Cortex of kidney (tissue), 1 donor: ENCODE measurements at places on chromosomes 16 and 17.

DNA sequence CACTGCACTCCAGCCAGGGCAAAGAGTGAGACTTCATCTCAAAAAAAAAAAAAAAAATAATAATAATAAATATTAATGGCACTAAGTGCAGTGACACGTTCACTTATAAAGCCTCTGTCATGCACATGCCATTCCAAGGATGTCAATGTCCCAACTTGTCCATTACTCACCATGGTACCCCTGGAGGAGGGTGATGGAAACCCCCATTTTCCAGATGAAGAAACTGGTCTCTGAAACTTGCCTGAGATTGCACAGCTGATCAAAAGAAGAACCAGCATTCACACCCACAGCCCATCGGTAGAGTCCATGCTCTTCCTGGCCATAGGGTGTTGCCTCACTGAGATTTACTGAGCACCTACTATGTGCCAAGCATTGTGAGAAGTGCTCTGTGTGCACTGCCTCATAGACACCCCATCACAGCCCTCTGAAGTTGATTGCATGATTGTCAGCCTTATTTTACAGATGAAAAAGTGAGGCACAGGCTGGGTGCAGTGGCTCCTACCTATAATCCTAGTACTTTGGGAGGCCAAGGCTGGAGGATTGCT, 123.7 kb downstream of the ABCC1 start:
- DNase-seq, result no peak

GRCh38 chr16:88651276-88651988, 579 bp upstream of the CYBA start:
- DNase-seq, result no peak

- no peak for DNase-seq
Measured at GRCh38 chr16:3652373-3653195, 1.9 kb upstream of the DNASE1 start.

- no peak for DNase-seq
Measured at GRCh38 chr17:64685705-64686104, 23.6 kb upstream of the SMURF2 start.

GRCh38 chr17:1050246-1050995, 53.5 kb downstream of the TIMM22 start:
- no peak for DNase-seq

DNA sequence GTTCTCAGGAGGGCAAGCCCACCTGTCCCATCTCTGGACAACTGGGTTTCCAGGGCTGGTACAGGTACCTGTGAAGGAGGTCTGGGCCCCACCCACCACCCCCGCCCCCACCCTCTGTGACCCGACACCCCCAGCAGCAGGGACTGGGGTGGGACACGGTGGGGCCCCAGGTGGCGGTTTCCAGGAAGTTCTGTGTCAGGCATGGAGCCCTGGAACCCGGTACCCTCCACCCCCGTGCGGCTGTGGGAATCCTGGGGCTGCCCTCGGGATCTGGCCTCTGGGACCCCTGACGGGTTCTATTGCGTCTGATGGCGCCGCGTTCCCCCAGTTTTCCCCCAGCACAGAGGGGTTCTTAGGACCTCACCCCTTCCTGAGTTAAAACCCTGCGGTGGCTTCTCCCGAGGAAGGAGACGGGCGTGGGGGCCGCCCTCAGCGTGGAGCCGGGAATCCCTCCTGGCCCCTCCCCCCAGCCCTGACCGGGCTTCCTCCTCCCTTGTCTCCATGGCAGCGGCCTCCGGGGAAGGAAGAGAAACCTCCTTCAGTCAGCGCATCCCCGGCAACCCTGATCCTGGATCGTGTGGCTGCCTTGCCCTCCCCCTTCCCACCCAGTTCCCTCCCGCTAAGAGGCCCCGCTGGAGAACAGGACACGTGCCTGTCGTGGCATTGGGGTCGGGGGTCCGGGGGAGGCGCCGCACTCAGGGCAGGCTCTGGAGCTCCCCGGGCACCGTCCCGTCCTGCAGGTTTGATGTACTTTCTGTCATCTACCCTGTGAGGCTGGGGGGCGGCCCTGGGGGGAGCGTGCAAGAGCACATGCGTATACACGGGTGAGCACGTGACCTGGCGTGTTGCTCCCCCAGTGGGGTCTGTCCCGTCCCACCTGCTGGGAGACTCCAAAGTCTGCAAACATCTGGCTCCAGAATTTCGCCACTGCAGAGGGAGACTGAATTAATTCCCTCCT, 30.3 kb downstream of the CACNA1H start:
- no peak for DNase-seq

DNA sequence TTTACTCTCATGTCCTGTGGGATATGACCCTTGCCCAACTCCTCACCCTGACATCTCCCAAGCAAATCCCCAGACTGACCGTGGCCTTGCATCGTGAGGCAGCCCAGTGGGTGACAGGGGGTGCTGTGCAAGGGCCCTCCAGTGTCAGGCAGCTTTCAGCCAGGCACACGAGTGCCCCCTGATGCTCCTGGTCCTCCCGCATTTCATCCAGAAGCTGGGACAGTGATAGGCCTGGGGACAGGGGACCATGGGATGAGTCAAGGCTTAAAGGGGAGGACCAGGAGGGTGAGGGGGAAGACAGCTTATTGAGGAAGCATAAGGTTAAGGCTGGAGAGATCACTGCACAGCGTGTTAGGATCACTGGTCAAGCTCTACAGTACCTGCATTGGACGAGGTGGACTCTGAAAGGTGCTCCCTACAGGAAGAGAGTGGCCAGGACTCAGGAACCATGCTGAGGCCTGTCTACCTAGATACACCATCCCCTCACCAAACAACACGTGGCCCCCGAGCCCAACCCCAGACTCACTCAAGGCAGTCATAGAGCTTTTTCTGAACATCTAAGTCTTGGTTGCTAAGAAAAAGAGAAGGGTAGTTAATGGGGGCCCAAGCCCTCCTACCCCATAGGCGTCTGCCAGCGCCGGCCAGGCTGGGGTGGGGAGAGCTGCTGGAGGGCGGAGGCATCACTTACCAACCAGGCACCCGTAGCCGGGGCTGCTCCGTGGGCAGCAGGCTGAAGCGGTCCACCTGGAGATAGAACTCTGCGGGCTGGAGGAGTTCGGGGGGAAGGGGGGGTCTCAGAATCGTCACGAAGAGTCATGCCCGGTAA, 998 bp downstream of the ACD start:
- no peak for DNase-seq

DNA sequence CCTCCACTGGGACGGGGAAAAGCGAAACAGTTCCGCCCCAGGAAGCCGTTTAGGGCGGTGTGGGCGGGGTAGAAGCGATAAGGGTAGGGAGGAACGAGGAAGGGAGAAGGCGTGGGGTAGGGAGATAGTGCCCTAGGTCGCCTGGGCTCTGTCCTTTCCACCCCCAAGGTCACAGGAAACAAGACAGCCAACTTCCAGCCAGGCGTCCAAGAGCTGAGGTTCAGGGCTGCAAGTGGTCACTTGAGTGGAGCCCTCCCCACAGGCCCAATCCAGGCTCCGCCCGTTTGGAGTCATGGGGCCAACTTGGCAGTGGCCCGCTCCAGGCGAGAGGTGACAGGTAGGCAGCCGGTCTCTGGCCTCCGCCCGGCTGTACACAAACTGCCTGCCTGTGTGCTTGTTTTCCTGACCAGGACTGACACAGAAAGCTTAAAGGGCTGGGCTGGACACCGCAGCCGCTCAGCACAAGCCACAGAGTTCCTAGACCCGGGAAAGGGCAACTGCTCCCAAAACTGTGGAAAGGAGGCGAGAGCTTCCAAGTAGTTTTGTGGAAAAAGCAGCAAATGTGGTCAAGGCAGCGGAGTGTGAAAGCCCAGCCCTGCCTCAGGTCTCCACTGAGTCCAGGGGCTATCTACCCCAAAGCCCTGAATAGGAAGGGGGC, at the start of gene RILP:
Gene RILP (minus strand): TSS at position 23 of the 658 bp plus-strand sequence. CDS start 62 bp downstream, outside the sequence.
- no peak for DNase-seq

GRCh38 chr17:46968224-46968834, 10.7 kb downstream of the RPRML start:
- DNase-seq, result no peak

DNA sequence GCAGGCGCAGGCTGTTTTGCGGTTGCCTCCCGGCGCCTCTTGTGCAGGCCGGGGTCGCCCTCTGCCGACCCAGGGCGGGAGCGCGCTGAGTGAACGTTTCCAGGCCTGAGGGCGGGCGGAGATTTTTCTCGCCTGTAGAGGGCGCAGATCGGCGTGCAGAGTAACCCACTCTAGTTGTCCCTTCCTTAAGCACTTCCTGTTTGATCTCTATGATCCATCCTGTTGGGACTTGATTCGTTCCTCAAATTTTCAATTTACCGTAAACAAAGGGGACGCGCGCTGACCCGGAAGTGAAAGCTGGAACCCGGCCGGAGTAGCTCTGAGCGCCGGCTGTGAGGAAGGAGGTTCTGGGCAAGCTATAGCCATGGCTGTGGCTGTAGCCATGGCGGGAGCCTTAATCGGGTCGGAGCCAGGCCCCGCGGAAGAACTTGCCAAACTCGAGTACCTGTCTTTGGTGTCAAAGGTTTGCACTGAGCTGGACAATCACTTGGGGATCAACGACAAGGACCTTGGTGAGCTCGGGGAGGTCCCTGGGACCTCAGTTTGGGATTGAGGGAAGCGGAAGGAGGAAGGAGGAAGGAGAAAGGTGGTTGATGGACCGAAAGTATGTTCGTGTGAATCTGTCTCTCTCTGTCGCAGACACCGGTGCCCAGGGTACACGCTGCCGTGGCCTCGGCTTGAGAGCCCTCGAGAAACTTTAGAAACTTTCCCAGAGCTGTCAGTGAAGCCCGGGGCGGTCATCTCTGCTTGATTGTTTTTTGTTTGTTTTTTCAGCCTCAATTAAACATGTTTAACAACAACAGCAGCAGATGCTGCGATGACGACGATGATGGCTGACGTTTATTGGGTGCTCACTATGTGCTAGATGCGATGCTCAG, at the start of gene DHX8:
Gene DHX8 (plus strand): TSS at position 302 of the 878 bp plus-strand sequence. CDS start 63 bp downstream, at position 365.
- peak; percentile 32 for DNase-seq

- DNase-seq, result no peak
Measured at GRCh38 chr16:74605746-74606520, 981 bp downstream of the GLG1 start.

- DNase-seq, result no peak
Measured at GRCh38 chr17:40442392-40443195, 656 bp upstream of the IGFBP4 start.

GRCh38 chr17:42171831-42172230, 9.1 kb downstream of the KCNH4 start:
- no peak for DNase-seq

DNA sequence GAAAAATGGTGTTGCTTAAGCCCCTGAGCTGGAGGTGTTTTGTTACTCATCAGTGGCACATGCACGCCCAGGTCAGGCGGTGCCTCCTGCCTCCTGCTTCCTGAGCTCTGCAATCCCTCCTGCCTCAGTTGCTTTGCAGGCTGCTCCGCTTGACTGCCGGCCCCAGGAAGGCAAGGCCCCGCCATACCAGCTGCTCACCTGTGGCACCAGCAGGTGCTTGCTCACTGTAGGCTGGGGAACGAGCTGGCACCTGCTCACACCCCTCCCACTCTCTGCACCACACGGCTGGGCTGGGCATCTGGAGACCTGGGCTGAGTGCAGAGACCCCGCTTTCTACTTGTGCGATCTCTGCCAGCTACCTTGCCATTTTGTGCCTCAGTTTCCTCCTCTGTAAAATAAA, 200.2 kb downstream of the RBFOX3 start:
- DNase-seq, result no peak

GRCh38 chr17:5816491-5817070, 232.3 kb upstream of the NLRP1 start:
- DNase-seq, result no peak

- no peak for DNase-seq
Measured at GRCh38 chr16:85897382-85897781, 1.6 kb upstream of the IRF8 start.

- no peak for DNase-seq
Measured at GRCh38 chr16:89546781-89547180, 13.7 kb upstream of the RPL13 start.

GRCh38 chr17:44266402-44267164, 1.4 kb downstream of the SLC4A1 start:
- no peak for DNase-seq

- DNase-seq, result no peak
Measured at GRCh38 chr16:7423434-7424044, 90.9 kb downstream of the RBFOX1 start.

DNA sequence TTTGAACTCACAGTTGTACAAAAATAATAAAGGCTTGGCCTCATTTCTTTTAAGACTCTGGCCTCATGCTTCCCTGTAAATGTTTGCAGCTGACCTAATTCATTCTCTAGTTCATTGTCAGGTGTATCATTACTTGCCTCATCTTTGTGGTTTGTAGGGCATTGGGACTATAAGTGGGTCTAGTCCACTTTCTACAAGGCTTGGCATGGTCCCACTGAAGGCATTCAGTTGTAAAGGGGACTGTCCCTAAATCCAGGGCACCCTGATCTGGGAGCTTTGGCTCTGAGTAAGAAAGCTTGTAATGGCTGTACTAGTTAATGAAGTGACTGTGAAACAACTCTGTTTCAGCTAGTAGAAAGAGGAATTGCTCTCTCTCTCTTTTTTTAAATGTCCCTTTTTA, 2.7 kb downstream of the KCTD2 start:
- no peak for DNase-seq

DNA sequence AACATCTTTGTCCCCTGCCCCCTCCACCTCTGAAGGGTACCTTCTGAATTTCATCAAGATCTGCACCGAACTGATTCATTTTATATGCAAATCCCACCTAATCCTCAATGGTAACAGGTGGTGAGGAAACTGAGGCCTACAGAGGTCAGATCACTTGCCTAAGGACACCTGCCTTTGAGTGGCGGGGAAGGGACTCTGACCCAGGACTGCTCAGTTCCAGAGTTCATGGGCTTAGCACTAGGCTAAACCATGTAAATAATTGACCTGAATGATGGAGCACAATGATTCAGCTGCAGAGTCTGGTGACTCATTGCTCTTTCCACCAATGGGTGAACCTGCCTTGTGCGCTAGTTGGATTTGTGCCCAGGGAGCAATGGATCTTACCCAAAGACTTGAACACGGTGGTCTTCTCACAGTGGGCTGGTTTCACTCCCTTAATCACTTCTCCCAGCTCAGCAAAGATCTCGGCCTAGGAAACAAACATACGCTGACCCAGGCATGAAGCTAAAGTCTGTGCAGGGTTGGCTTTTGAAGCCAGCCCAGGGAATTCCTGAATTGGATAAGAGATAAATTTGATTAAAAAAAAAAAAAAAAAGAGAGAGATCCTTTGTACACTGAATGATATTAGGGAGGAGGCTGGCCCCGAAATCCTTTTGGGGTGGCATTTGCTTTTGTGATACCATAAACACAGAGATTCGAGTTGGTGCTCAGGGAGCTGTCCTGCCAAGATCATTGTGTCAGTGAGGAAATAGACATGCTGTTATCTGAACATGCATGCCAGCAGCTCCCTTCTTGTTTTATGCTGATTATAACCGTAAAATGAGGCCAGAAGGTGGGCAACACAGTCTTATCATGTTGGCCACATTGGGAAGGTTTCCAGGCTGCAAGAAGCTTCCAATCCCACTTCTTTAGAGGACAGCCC, 17.0 kb downstream of the CRYM start:
- no peak for DNase-seq

- DNase-seq, result no peak
Measured at GRCh38 chr17:34117332-34117731, 137.8 kb upstream of the CCL2 start.

DNA sequence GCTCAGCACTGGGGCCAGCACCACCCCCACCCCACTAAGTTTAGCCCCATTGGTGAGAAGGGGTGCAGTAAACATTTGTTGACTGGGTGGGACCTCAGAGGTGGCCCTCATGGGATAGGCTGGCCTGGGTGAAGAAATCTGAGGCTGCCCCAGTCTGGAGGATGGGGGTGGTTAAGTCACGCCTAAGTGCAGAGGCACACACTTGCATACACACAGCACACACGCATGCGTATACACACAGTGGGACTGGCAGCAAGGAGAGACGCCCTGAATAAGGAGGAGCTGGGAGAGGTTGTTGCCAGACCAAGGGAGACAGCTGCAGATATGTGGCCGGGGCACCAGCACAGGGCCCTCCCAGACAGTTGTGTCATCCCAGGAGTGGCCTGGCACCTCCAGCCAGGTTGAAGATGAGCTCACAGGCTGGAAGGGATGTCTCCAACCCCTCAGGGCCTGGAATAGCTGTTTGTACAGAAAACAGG, 3.0 kb upstream of the BCAR1 start:
- DNase-seq, result no peak
